Neural crest cell (in vitro differentiated cells): ENCODE measurements at places on chromosomes 7 and 10. TPM values are rescaled to one million over a fixed set of nuclear protein-coding genes. Genes with fewer than 3 reads are reported as not detected.

- no peak for DNase-seq
Observed at GRCh38 chr7:16129431-16130110, 291.8 kb downstream of the CRPPA start.

DNA sequence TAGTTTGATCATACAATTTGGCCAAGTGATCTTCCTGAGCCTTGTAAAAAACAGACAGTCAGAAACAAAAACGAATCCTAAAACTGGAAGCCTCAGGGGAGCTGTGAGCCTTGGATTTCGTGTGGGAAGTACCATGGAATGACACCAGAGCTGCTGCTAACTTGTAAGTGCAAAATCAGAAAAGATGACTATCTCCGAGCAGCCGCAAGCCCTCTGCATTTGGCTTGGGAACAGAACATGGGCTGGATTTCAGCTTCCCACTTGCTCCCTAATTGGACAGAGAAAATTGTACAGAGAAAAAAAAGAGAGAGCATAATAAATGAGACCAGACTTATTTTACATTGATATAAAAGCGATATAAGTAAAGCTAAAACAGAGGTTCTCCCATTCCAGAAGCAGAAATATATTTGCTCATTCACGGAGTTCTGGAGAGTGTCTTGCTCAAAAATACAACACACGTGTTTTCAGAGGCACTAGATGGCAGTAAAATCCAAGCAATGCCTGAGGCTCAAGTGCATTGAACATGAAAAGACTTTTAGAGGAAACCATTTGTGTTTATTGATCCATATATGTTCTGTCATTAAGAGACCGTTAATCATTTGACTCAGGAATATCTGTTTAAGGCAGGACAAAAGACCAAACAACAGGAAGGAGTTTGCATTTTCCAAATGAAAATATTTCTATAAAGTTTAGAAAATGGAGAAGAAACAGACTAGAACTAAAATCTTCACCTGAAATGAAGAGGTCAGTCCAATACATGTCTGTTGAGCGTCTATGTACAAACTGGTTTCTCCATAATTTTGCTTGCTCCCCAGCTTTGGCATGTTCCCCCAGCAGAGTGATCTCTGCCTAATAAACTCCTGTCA lies 78.3 kb upstream of the SLC26A5 start:
- no peak for DNase-seq

- DNase-seq = no peak
Observed at GRCh38 chr7:138052696-138053095, 23.6 kb upstream of the AKR1D1 start.

DNA sequence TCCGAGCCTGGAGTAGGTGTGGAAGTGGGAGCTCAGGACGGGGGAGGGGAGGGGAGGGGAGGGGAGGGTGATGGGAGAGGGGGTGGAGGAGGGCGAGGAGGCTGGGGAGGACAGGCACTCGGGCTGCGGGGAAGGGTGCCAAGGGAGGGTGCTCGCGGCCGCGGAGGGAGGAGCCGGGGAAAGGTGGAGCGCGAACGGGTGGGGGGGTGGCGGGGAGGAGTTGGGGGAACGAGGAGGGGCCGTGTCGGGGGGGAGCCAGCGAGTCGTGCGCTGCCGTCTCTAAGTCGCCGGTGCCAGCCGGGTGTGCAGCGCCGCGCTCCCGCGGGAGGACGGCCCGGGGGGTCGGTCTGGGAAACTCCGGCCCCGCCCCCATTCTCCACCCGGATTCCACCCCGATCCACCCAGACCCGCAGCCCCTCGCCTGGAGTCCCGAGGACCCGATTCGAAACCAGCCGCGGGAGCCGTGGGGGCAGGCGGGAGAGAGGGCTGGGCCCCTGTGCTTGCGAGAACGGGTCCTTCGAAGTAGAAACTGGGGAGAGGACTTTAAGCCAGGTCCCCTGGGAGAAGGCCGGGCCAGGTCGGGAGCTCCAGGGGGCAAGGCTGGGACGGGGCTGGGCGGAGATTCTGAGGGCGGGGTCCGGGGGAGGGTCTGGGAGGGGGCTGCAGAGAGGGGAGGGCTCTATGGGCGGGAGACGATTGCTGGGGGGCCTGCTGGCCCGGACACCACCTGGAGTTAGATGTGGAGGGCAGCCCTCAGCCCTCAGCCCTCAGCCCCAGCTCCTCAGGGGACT lies at the start of gene ZNF467:
Gene ZNF467, minus strand, starts transcription at position 143 of the 791 bp plus-strand sequence. CDS start 2,556 bp downstream, outside the sequence.
- no peak for DNase-seq

The LRRN3 gene
- total RNA-seq = 6.1 and 7.1 TPM in 2 replicates

DNA sequence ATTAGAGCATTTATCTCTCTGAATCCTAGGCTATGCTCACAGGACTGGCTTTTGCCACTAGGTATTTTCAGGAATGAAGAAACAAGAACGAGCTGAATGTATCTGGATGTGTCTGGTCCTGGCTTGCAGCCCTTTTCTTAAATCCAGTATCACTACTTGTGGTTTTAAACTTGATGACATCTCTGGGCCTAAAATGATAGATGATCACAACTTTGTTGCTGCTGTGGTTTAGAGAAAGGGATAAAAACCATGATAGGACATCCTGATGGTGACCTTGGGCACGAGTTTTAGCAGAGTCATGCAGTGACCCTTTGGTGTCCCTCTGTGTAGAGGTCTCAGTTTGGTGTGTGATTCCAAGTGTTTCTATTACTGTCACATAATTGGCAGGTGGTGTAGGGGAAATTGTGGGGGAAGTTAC lies 31.7 kb upstream of the SEMA3C start:
- no peak for DNase-seq

The LIPM gene
- not detected in 2 replicates for total RNA-seq

The OR6B1 gene
- total RNA-seq = not detected in 2 replicates

DNA sequence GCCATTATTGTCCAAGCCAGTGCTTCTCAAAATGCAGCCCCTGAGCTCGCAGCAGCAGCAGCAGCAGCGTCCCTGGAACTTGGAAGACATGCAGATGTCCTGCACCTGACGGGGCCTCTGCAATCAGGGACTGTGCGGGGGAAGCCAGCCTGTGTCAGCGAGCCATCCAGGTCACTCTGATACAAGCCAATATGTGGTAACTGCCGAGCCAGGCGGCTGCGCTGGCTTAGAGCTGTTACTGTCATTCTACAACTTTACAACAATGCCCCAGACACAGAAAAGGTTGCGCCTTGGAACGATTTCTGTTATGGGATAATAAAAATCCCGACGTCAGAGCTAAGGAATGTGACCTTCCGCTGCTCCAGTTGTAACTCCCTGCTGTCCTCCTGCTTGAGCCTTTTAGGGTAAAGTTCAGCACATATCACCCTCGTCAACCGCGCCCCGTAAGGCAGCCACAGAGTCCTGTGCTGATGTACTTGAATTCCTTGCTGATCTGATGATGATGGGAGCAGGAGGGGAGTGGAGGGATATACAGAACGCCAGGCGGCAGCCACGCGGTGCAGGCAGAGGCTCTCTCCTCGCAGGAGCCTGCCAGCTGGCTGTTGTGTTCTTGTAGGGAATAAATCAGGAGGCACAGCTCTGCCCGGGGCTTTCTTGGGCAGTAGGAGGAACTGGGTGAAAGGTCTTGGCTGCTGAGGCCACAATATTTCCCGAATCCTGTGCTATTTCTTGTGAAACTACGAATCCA lies 20.0 kb upstream of the CRYGN start:
- peak; percentile 44 for DNase-seq

DNA sequence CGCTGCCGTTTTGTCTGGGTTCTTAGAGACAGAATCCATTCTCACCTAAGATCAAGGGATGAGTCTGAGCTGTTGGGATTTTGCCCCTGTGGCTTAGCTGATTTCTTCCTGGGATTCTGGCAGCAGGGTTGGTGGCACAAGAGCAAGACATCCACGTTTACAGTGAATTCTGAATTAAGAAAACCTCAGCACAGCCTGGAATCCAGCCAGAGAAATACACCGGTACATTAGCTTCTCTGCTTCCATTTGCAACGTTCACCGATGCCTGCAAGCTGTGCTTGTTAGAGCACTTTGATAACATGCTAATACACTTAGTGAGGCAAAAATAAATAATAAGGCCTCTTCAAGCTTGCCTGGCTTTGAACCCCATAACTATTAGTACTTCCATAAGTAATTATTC lies 569.8 kb downstream of the CALN1 start:
- DNase-seq = no peak

- DNase-seq = no peak
Observed at GRCh38 chr7:93245525-93246432, 13.6 kb downstream of the VPS50 start.

- no peak for DNase-seq
Observed at GRCh38 chr7:24151944-24152343, 132.0 kb upstream of the NPY start.

DNA sequence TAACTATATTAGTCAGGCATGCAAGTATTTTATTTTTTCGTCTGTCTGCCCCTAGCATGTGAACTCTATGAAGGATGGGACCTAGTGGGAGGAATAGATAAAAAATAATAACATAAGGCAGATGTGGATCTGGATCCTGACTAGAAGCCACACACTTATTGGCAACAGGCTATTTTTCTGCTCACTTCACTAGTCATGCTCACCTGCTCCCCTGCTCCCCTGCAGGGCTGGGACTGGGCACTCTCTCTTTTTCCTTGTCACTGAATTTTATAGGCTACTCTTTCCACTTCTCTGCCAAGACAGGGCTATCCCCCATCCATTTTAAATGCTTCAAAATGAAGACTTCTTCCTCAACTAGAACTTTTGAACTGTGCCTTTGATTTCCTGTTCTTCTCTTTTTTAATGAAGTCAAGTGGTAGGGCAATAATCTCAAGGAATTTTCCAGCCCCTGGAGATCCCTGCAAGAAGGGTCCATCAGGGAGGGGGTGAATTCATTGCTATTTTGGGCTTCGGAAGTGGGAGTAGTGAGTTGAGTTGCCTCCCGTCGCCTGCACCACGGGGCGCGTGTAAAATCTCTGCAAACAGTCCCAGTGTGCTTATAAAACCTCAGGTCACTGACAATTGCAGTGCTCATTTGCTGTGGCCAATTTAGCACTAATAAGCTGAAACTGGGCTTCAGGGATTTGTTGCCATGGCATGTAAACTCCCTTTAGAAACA lies 156.7 kb upstream of the NPVF start:
- no peak for DNase-seq

- DNase-seq = no peak
Observed at GRCh38 chr10:30027057-30028005, 32.1 kb downstream of the JCAD start.

DNA sequence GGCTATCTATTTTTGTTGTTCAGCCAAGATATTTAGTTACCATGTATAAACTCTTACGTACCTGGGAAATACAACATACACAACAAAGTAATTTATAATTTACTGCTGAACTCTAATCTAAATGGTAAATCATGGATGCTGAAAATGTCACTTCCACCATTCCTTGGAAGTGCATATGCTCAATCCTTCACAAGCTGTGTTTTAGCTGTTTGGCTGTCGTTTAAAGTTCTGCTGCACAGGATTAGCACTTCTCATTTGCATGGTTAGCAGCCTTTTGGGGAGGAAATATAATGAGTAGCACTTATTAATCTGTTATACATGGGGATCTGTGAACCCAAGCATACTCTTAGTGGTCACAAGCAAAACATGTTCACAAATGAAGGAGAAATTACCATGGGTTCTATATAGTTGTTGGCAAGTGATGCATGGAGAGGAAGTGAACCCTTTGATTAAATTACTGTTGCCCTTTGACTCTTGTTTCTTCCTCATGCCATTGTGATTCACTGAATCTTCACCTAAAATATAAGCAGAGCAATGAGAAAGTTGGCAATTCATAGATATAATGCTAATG lies 18.5 kb downstream of the PIK3CG start:
- DNase-seq = no peak

DNA sequence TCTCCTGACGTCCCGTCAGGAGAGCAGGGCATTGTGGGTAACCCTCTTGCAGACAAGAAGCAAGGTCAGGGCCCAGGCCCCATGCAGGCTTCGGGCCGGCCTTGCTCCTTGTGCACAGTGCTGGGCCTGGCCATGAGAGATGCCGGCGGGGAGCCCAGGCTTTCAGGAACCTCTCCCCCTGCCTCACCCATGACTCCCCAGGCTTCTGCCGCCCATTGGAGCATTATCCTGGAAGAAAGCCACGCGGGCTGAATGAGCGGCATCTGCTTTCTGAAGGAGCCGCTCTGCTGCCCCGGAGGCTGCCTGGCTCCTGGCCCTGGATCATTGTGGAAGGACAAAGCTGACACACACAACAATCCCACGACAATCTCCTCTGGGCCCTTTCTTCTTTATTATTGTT lies 233.5 kb downstream of the TCF7L2 start:
- DNase-seq = no peak

GRCh38 chr7:46830-47140 lies 145.6 kb upstream of the FAM20C start:
- DNase-seq = no peak

DNA sequence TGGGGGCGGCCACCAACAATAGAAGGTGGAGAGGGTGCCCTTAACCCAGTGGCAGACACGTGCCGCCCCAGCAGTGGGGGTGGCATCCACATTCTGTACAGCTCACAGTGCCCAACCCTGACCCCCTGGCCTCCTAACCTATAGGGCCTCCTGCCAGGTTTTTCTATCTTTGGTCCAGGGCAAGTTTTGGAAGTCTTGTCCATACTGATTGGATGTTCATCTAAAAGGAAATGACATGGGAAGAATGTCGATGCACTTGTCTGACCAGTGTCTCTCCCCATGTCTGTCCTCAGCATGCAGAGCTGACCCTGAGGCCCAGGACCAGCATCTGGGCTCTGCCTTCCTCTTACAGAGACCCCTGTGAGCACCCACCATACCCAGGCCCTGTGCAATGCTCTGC lies 32.3 kb upstream of the ANTXRL start:
- no peak for DNase-seq

GRCh38 chr7:17706275-17706674 lies 234.0 kb downstream of the SNX13 start:
- DNase-seq = no peak

DNA sequence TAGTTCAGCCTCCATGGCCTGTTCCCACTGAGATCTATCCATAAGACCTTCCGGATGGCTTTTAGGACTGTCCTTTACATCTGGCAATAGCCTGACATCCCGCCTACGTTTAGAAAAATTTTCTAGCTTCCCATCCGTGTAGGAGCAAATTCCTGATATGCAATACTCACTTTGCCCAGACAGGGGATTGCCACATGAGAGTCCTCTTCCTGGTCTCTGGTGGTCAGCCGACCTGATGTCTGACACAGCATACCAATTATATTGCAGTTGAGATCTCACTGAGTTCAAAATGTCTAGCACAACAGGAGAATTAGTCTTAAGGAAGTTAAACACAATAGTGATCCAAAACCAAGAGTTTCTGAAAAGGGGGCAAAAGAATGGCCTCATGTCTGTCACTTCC lies 9.4 kb upstream of the ETV1 start:
- DNase-seq = no peak
